ENCODE measurements at places on chromosomes 5 and 9.

- DNase-seq = no peak
Measured at GRCh38 chr9:135908093-135908753, 877 bp upstream of the CAMSAP1 start.

DNA sequence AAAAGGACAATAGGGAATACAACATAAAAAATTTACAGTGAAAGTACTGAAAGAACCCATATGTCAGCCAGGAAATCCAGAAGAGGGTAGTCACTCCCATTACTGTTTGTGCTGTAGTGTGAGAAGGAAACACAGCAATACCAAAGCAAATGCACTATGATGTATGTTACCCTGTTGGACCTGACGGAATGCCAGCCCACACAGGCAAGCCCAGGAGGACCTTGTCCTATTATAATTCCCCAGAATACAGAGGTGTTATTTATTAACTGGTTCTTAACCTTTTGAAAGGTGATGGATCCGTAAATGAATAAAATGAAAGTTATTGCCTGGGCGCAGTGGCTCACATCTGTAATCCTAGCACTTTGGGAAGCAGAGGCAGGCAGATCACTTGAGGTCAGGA lies 79.0 kb downstream of the GDA start:
- DNase-seq = no peak

DNA sequence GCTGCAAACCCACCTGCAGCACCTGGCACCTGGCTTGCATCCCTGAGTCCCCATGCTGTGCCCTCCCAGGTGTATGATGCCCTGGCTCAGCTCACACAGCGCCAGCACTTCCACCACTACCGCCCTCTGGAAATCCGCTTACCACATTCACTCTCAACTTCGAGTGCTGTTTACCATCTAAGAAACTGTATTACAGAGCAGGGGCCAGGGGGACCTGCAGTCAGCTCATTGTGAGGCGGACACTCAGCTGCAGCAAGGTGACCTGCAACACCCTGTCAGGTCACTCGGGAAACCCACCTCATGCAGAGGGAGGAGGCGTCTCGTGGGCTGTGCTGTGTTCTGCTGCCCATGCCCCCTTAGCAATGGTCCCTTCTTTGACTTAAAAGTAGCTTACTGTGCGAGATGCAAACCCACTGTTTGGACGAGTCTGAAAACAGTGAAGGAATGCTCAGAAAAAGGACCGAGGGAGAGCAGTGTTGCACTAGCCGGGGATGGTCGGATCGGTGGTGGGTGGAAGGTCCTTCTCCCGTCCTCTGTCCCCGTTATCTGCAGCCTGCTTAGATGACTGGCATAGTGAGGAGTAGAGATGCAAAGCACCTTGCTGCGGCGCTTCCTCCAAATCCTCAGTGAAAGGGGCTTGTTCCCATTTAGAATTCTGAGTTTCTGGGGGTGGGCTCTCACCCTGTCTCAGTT lies 55.2 kb upstream of the CTSL start:
- DNase-seq = no peak

- DNase-seq = no peak
Measured at GRCh38 chr9:91162784-91163443, 198.8 kb downstream of the AUH start.

DNA sequence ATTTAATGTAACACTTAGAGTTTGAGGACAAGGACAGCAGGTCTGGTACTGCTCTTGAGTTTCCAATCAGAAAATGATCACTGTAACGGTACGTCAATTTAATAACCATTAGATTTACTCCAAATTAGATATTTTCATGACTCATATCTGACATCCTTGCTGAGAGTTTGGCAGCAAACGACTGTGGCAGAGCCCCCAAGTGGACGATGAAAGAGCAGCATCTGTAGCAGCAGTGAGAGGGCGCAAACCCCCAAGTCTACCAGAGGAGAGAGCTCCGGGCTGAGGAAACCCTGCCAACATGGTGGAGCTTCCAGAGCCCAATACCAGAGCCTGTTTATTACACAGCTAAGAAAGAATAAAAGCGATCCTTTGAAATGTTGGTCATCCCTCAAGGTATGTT lies 73.2 kb upstream of the EPB41L4A start:
- DNase-seq = no peak

DNA sequence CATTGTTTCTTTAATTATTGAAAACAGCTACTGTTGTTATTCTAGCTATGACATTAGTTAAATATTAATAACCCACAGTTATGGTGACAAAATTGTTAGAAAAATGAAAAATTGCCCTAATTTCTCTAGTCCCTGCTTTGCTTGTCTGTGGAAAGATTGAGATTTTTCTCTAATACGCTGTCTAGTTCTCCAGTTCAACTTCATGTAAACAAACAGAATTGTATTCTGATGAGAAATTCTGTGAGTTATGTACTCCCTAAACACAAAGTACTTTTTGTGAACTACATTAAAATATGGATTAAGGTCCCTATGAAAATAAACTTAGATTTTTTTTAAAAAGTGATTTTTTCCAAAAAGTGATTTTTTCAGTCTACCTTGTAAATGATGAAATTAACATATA lies 8.7 kb downstream of the SLF1 start:
- DNase-seq = no peak

DNA sequence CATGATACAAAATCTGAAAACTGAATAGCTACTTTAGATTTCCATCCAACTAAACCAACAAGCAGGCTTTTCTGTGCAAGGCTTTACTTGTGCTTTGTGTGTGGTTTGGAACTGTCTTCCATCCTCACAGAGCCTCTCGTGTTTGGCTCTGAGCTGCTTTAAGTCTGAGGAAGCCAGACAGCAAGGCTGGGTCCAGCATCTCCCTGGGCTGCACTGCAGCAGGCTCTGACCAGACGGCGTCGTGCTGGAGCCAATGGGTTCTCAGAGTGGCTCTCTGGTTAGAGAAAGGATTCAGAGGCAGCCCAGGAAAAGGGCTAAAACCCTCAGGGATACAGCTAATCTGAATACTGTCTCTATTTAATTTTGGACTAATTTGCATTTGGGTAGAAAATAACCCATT lies 207.9 kb upstream of the EFNA5 start:
- no peak for DNase-seq

DNA sequence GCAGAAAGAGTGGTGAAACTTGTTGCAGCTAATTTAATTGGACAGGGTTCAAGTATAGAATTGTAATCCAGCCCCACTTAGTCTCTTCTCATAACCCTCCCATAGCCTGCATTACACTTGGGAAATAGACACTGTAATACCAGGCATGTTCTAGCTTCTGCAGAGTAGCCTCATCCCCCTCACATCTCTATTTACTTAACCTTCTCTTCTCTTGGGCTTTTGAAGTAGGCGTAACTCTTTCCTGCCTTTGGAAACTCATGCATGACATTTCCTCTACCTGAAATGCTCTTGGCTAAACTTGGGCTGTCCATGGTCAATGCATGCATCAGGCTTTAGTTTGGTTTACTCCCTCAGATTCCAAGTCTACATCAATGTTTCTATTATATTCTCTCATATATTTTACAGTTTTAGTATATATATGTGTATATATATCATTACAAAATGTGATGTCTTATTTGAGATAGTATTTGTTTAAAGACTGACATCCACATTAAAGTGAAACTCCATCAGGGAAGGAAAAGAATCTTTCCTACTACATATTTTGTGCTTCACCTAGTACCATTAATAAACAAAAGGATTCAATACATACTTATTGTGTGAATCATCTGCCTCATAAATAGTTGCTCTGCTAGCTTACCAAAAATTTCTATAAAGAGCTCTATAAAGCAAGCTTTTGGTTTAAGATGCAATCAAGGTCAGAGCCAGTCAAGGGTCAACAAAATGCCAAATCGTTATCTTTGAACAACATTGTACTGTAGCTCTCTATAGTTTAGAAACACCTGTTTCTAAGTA lies 1158.0 kb downstream of the MAT2B start:
- DNase-seq = no peak
